Liver (tissue), 10 donors: ENCODE measurements at places on chromosomes 3 and 15. TPM values are rescaled to one million over a fixed set of nuclear protein-coding genes. Genes with fewer than 3 reads are reported as not detected.

TRPM1 gene
- total RNA-seq: not detected

DNA sequence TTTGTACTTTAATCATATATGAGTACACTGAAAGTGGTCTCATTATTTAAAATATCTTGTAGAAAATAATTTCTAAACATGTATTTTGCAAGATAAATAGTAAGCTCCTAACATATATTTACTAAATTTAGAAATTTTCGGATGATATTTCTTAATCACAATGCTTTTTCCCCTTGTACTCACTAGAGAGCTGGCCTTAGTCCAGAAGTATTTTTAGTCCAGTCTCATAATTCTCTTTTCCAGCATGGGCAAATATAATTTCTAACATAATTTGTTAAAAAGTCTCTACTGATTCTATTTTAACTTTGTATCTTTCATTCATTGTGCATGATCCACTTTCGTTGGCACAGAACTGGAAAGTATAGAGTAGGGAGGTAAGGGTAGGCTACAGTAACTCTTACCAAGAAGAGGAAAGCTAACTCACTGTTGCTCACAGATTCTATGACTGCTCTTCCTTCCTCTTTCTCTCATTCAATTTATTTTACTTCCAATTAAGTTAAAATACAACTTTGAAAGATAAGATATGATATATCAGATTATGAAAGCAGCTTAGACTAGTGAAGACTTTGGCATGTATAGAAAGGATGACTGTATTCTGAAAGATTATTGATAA is 39.3 kb downstream of the FGF7 start:
- H3K36me3 ChIP-seq: no peaks in the 10 kb centered on the region
- no peaks in the 10 kb centered on the region for H3K27me3 ChIP-seq
- H3K4me1 ChIP-seq: no peaks in the 10 kb centered on the region
- no peak for DNase-seq

DNA sequence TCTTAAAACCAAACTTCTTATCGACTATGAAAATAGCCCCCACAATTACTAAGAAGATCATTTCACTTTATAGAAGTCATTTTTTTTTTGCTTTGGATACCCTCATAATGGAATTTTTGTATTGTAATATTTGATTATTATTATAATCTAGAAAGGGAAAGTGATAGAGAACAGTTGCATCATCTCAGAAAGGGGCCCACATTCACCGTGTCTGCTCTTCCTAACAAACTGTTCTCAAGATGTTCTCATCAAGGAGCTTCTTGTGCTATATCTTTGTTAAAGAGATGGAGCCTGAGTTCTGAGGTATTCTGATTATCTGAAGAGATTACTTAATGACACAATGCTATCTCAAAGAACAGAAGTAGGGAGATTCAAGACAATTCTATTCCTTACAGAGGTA is 49.3 kb downstream of the MME start:
- no peaks in the 10 kb centered on the region for H3K4me1 ChIP-seq
- no peaks in the 10 kb centered on the region for H3K27me3 ChIP-seq
- H3K4me3 ChIP-seq: no peak overlapping the region
- no peak overlapping the region for H3K27ac ChIP-seq

PLCL2 gene
- 16.3 TPM for total RNA-seq

DNA sequence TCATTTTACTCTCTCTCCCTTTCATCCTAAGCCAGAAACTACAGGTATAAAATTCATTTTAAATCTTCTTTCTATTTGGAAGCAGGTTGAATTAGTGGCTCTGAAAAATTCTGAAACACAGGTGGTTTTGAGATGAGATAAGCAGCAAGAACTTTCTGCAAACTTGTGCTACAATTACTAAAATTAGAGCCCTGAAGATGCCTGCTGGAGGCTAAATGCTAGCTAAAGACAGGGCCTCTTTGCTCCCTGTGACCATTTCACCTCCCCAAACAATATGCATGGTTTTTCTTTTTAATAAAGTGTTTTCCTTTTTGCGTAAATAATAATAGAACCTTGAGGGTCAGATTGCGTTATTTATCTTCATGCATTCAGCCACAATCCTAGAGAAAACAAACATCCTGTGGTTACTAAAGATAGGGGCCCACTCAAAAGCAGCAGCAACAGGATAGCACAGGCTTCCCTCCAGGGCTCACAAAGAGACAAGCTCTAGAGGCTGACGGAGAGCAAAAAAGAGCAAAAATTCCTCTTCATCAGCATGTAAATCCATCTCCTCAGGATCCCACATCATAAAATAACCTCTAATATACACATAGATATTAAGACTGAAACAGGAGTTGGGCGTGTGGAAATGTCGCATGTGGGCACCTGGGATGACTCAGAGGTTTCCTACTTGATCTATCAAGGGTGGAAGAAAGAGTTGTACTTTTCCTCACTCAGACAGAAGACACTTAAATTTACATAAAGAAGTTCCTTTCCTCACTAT is 26.5 kb upstream of the CP start:
- H3K27me3 ChIP-seq: no peaks in the 10 kb centered on the region
- H3K4me1 ChIP-seq: peaks cover 13% of the 10 kb centered on the region
- no peak overlapping the region for H3K4me3 ChIP-seq

GP9 gene
- total RNA-seq: 12.0 TPM

MKRN3 gene
- total RNA-seq: not detected

HTR3C gene
- not detected for total RNA-seq

GRCh38 chr3:154778057-154778456 is 302.1 kb upstream of the MME start:
- no peak overlapping the region for H3K4me3 ChIP-seq
- H3K36me3 ChIP-seq: no peaks in the 10 kb centered on the region
- H3K27ac ChIP-seq: no peak overlapping the region
- no peaks in the 10 kb centered on the region for H3K4me1 ChIP-seq
- no peak for DNase-seq
- peaks cover 4% of the 10 kb centered on the region for H3K27me3 ChIP-seq

GOLGA8G gene
- not detected for total RNA-seq

DNA sequence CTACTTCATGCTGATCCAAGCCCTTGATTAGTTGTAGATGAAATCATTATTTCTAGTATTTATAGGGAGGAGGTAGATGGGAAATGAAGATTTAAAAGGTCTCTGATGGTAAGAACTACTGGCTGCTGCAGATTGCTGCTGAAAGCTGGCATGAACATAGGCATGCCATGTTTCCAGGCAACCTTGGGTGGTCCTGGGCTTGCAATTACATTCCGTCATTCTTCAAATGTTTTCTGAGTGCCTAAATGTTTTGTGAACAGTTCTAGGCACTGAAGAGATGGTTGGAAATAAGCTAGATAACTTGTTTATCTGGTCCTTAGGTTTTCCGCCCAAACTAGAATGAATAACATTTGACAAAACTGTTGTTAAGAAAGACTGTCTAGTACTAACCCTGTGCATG is 95.8 kb downstream of the KCNAB1 start:
- no peak for DNase-seq
- H3K4me3 ChIP-seq: no peak overlapping the region
- H3K27me3 ChIP-seq: no peaks in the 10 kb centered on the region

- DNase-seq: no peak
- H3K4me1 ChIP-seq: no peaks in the 10 kb centered on the region
- H3K4me3 ChIP-seq: no peak overlapping the region
- no peaks in the 10 kb centered on the region for H3K36me3 ChIP-seq
- H3K27me3 ChIP-seq: no peaks in the 10 kb centered on the region
- no peak overlapping the region for H3K27ac ChIP-seq
These were observed 339.7 kb upstream of the NR2F2 start for GRCh38 chr15:95990833-95991232.

GRCh38 chr15:30923429-30923828 is 19.7 kb downstream of the FAN1 start:
- no peaks in the 10 kb centered on the region for H3K27me3 ChIP-seq
- peaks cover 74% of the 10 kb centered on the region for H3K36me3 ChIP-seq
- H3K4me3 ChIP-seq: no peak overlapping the region
- H3K4me1 ChIP-seq: no peaks in the 10 kb centered on the region

KCNMB2 gene
- 0.08 TPM for total RNA-seq

TMEM158 gene
- total RNA-seq: 0.08 TPM
